ENCODE measurements at places on chromosomes 3 and 15.

DNA sequence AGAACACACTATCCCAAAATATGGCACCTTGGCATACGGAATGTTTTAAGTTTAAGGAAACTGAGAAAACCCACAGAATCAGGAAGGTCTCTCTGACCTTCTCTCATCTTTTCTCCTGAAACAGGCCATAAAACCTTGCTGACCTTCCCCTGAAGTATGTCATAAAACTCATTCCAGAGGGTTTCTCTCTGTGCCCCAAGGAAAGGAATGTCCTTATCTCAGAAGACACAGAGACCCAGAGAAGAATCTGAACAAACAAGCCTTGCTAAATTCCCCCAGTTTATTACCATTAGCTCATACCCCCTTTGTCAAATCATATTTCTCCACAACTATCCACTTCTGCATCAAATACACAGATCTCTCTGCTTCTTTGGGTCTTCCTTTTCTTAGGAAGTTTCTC is 603.1 kb downstream of the MCTP2 start:
- DNase-seq: no peak

GRCh38 chr15:98980899-98981228 is 26.7 kb downstream of the PGPEP1L start:
- DNase-seq: no peak

GRCh38 chr3:18135060-18135814 is 289.9 kb downstream of the SATB1 start:
- no peak for DNase-seq

GRCh38 chr15:31263751-31264558 is 62.7 kb upstream of the KLF13 start:
- DNase-seq: peak; percentile 95

DNA sequence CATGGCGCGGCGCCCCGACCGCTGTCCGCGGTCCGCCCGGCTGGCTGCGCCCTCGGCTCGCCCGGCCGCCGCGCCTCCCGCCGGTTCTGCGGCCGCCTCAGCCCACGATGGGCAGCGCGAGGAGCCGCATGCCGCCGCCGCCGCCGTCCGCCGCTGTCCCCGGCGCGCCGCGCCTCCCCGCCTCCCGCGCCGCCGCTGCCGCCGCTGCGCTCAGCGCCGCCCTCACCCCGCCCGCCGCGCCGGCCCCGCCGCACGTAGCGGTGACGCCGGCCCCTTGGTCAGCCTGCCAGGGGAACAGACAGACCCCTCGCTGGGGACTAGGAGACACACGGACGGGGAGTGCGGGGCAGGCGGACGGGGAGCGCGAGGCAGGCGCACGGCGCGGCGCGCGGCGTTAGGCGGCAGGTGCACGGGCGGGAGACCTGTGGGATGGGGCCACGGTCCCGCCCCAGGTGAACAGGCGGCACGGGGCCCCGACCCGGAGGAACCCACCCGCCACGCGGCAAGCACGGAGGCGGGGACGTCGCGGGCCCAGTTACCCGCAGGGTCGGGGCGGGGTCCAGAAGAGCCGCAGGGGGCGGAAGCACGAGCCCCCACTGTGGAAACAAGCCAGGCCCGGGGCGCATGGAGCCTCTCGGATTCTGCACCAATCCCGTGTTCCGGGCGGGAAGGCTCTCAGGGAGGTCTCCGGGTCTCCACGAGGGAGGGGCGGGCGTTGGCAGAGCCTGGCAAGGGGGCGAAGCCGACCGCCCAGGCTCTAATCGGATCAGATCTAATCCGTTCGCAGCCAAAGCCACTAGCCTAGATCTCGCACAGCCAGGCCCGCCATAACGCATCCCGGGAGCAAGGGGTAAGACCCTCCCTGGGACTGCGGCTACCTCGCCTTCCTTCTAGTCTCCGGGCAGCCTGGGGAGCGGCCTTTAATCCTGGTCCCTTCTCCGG is at the start of gene CSPG5:
TSS of gene CSPG5 (minus strand) at position 175 of the 942 bp plus-strand sequence. CDS start at position 3, 172 bp downstream.
- DNase-seq: no peak

DNA sequence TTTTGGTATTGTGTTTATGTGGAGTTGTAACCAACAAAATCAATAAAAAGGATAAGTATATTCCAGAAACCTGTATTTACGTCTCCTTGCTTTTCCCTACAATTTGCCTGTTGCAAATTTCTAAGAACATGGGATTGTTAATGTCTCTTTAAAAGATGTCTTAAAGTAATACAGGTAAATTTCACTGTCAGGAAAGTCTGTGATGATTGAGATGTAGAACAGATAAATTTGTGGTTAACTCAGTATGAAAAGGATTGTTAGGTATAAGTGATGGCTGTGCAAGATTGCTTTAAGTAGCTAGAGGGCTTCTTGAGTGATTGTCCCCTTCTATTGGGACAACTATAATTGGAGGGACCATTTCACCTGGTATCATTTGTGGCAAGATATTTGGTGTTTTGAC is 6.8 kb downstream of the PTPRG start:
- DNase-seq: no peak

DNA sequence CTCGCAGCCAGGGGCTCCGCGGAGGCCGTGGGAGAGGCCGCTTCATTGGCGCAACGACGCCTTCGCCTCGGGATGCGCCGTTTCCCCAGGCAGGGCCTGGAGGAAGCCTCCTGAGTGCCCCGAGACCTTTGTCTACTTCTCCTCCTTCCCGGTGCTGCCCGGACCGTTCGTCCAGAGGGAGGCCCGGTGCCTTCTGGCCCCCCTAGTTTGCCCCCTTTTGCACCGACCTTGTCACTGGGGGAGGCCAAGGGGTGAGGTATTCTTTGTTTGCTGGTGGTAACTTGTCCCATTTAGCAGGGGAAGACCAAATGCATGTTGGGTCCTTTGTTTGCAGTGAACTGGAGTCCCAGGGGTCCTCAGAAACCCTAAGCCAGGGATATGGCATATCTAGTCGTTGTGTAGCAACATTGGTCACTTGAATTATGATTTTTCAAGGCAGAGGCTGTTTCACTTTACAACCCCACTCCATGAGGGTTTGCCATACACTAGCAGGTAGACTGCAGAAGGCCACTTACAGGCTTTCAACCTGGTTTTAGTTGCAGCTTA is 615 bp downstream of the DHX30 start:
- no peak for DNase-seq

GRCh38 chr3:125054449-125055329 is 1.1 kb downstream of the HEG1 start:
- no peak for DNase-seq

DNA sequence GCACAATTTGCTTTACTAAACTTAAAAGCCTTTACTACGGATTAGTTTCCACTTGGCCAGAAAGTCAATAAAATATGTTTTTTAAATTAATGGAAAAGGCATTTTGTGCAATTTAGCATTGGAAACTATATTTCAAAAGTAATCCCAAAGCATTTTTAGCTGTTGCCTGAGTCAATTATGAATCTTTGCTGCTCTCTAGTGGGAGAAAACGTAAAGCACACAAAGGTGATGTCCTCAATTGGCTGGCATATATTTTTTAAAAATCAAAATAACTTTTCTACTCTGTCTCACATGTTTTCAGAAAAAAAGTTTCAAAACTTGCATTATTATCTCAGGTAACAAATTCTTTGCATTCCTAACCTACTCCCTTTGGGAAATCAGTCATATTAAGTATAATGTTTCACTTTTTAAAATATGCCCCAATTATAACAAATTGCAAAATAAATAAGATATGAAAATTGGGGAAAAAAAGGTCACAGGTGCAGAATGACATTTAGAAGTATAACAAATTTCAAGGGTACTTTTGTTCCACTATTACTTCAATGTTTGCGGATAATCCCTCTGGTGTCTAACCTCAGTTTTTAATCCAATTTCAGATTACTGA is 47.2 kb upstream of the TEX55 start:
- DNase-seq: no peak

DNA sequence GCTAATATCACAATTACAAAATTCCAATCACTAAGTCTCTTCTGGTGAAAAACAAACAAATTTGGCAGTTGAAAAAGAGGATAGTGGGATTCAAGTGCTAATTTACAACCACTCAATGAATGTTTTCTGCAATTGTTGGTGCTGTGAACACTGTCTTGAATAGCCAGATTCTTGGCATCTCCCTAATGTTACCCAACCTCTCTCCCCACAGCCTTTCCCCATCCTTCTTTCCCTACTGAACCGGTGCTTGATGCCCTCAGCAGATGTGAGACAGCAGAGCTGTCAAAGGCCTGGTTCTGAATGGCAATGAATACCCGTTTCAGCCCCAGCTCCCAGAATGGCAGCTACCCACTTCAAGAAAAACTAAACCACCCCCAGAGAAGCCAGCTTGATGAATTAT is 22.5 kb upstream of the BHLHE40 start:
- no peak for DNase-seq

DNA sequence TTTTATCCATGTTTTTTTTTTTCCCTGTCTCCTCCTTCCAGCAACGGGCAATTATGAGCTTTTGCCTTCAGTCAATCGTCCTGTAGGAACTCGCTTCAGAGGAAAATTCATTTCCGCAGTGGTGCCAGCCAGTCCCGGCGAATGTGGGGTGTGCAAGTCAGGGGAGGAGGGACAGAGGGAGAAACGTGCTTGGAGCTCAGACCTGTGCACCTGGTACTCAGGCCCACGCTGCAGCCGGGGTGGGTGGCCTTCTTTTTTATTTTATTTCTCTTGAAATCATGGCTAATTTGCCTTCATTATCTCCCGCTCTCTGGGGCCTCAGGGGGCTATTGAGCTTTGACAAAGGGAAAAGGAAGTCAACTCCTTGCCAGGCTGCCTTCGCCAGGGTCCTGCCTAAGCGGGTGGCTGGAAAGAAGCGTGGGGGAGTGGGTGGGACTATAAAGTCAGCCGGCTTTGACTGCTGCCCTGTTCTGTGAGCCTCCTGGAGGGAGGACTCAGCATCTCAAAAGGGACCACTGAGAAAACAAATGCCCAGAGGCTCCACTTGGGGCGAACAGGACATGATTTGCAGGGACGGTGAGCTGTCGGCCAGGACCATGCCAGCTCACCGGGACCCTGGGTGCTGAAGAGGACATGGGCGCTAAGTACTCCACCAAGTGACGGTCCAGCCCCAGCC is 5.5 kb downstream of the GRIP2 start:
- no peak for DNase-seq

- no peak for DNase-seq
Observed at GRCh38 chr3:124504332-124505059, 225.8 kb upstream of the UMPS start.

DNA sequence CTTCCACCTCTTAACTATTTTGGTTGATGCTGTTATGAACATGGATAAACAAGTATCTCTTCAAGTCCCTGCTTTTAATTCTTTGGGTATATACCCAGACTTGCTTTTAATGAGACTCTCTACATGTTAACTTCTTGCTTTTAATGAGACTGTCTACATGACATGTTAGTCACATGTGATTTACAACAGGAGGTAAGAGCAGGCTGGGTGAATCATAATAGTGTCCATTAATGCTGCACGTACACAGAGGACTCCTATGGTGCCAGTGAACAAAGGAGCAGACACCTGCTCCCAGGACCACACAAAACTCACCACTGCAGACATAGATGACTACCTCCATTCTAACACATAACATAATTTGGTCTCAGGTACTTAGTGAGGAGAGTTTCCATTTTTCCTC is 273.4 kb upstream of the NSMCE3 start:
- no peak for DNase-seq

DNA sequence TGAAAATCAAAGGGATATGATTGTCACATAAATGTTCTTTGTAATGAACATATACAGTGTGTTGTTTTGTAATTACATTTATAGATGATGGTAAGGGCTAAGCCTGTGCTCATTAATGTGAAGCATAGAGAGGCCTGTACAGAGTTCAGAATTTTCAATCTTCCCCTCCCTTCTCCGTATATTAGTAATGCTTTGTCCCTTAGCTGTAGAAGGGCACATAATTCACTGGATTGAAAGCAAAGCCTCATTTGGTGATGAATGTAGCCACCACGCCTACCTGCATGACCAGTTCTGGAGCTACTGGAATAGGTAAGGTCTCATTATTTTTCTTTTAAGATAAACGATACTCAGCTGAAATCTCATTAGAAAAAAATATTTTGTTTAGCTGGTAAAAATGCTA is 130.2 kb downstream of the CDIN1 start:
- DNase-seq: no peak

DNA sequence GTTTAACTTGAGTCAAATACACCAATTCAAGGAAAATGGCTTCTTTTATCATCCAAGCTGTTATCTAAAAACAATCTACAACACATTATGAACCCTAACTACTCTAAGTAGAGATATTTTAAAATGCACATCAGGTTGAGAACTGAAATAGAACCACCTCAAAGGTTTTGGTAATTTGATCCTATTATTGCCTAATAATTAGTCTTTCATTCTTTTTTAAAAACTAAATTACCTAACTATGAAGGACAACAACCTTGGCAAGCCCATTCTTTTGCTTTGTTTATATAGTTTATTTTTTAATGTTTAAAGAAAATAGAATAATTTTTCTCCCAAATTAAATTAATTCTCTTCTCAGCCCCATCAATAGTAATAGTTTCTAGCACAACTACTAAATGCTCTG is 61.1 kb upstream of the PPIB start:
- no peak for DNase-seq

GRCh38 chr3:108130701-108131474 is 40.1 kb upstream of the CD47 start:
- DNase-seq: no peak

DNA sequence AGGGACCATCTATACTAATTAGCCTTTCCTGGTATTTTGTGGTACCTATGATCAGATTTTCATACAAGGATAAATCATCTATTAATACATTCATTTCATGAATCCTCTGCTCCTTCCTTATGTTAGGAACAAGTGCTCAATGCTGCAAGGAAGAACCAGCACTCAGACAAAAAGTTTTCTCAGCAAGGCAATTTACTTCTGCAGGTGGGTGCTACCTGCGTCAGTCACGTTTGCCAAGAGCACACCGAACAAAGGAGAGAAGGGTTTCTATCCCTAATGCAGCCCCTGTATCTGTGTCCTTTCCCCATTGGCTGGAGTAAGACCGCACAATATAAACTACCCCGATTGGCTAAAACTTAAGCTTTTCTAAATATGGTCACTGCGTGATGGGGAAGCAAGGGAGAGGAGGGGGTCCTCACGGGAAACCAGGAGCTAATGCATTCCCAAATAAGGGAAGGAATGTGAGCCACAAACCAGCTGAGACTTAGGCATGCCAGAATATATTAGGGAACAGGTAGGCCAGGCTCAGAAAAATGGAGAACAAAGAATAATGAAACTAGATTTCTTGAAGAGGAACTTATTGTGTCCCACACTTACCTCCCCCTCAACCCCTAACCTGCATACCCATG is 76.5 kb downstream of the AQR start:
- DNase-seq: no peak

GRCh38 chr15:66947471-66947870 is 117.9 kb upstream of the SMAD3 start:
- DNase-seq: no peak

DNA sequence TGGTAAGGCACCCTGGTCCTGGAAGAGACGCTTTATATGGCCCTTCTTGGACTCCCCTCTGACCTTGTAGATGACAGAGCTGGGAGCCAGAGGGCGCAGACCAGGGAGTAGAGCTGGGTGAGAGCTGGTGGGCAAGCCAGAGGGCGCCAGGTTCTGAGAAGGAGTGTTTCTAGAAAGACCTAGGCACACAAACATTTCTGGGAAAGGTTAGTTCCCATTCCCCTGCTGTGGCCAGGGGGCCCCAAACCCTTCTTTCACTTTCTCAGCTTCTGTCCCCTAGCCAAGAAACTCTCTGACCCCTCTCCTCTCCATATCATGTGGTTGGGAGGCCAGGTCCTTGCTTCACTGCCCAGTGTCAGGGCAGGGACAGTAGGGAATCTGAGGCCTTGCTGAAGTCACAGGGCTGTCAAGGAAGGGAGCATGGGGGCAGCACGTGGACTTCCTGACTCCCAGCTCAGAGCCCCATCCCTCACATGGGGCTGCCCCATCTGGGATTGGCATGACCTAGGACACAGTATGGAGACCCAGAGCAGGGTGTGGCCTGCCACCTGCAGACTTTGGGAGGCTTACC is 3.6 kb downstream of the HEMK1 start:
- no peak for DNase-seq

All from cardiac septum (tissue), 1 donor.